Activated T-helper 1 cell treated with anti-CD3 and anti-CD28 coated beads, Interleukin-2, amount 50 U/mL, for 16 hours (primary cell): ENCODE measurements at places on chromosomes 2 and 18.

DNA sequence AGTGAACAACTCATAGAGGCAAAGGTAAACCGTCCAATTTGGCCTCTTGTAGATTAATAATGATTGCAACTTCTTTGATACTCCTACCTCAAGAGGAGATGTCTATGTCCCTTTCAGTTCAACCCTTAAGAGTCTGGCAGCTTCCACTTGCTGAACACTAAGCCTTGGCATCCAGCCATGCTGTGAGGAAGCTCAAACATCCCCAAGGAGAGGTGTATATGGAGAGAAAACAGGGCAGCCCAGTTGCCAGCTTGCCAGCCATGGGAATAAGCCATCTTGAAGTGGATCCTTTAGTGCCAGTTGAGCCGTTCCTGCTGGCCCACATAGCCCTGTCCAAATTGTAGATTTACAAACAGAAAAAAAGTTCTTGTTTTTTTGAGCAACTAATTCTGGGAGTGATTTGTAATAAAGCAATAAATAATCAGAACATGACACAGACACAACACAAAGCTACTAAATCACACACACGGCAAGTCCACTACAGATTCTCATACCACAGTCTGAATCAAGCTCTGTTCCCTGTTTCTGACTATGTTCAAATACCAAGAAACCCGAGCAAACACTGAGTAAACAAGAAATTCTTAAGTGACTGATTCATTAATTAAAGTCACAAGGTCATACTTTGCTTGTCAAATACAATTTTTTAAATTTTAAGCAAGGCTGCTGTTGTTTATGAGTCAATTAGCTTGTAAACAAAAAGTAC is 96.1 kb downstream of the PID1 start:
- no peak for DNase-seq

DNA sequence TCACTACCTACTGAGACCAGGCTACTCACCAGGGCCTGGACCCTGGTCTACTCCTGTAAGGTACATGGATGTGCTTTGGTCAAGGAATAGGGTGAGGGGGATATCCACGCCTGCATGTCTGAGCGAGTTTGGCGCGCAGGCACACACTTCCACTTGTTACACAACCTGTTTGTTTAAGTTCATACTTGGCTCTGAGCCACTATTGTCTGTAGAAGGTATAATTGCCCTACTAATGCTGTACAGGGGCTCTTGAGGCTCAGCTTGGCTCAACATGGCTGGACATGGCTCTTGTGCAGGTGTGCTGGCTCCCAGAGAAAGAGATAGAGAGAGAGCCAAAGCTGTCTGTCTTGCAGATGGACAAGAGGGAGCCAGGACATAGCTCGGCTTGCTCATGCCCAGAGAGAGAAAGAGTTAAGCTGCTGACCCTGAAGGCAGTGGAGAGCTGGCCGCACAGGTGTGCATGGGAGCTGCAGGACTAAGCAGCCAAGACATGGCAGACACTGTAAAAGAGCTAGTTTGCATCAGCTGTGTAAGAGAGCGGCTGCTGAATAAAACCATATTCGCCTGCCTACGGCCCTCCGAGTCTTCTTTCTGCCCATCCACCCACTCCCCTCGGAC is 35.2 kb downstream of the NPPC start:
- no peak for DNase-seq

GRCh38 chr2:10514273-10514672 is 66.1 kb upstream of the ODC1 start:
- DNase-seq: no peak

- DNase-seq: no peak
These were observed 56.5 kb downstream of the MTX2 start for GRCh38 chr2:176325732-176326131.

- no peak for DNase-seq
These were observed 199.5 kb downstream of the NDUFA10 start for GRCh38 chr2:239825705-239825979.

GRCh38 chr2:235413064-235413463 is 80.8 kb upstream of the AGAP1 start:
- DNase-seq: no peak

- no peak for DNase-seq
These were observed 1.1 kb downstream of the FSHR start for GRCh38 chr2:49153252-49153651.

- DNase-seq: no peak
These were observed 211.4 kb upstream of the SALL3 start for GRCh38 chr18:78768221-78768620.

GRCh38 chr2:230758566-230759480 is 46.2 kb downstream of the CAB39 start:
- DNase-seq: no peak

- DNase-seq: no peak
These were observed 38.9 kb downstream of the RAB31 start for GRCh38 chr18:9746958-9747357.

DNA sequence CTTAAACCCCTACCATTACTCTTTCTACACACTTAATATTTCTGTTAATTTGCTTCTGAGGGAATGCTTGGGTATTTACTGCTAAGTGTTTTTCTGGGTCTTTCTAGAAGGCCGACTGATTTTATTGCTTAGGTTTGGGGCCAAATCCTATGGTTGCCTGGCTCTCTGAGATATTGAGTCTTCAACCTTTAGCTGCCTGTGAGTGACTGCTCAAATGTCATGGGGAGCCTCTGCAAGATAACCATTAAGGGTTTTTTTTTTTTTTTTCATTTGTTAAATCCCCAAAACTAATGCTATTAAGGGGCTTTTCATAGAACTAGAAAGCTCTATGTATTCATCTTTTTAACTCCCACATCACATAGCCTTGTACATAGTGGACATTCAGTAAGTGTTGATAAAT is 5.0 kb downstream of the OSBPL6 start:
- no peak for DNase-seq

DNA sequence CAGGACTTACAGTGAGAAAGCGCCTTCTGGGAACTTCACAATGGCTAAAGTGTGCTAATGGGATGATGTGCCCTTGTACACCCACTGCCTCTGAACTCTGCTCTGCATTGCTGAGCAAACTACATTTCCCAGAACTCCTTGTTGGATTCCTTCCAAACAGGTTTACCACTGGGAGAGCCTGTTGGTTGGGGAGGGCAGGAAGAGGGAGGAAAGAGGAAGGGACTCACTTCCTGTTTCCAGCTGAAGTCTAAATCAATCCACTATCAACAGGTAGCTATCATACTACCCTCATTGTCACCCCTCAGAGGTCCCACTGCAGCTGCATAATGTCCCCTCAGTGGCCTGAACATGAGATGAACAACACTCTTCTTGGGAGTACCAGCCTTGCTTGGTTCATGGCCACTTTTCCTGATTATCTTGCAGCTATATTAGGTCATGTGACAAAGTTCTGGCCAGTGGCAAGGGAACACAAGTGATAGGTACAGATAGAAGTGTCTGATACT is 109.7 kb downstream of the MSH2 start:
- no peak for DNase-seq

- no peak for DNase-seq
These were observed 37.5 kb upstream of the WIPF1 start for GRCh38 chr2:174635015-174635593.

- DNase-seq: no peak
These were observed 112.7 kb upstream of the SESTD1 start for GRCh38 chr2:179377296-179377695.

DNA sequence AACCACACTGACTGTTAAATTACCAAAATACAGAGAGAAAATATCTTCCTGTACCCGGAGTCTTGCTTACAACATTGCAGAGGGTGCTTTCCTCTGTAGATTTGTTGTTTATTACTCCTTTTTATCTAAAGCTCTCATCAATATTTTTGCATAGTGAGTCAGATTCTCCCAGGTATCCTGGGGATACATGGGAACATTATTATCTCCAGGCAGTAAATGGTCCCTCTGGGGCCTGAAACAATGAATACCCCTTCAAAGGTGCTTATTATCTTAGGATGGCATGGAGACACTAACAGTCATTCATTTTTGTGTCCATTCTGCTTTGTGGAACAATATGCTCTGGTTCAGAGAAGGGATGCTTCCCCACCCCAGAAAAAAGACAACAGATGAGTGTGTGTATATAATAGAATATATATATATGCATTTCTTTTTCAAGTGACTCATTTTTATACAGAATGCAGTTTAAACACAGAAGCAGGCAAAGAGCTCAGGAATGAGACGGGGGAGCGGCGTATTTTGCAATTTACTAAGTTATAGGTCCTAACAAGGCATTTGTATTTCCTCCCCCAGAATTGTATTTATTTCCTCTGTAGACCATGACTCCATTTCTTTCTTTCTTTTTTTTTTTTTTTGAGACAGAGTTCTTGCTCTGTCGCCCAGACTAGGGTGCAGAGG is 424.8 kb upstream of the ZEB2 start:
- no peak for DNase-seq

GRCh38 chr2:131029812-131030211 is 63.4 kb downstream of the FAM168B start:
- DNase-seq: no peak
